ENCODE measurements at places on chromosomes 2 and 18. TPM values are rescaled to one million over a fixed set of nuclear protein-coding genes. Genes with fewer than 3 reads are reported as not detected.

DNA sequence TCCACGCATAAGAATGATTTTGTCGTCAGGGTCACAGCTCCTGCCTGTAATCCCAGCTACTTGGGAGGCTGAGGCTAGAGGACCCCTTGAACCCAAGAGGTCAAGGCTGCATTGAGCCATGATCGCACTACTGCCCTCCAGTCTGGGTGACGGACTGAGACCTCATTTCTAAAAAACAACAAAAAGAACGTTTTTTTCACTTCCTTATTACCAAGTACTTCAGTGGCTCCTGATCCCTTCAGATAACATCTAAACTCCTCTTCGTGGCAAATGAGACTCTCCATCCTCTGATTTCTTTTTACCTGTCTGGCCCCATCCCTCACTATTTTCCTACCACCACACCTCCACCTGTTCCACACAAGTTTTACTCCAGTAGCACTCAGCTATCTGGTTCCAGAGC lies 105.4 kb upstream of the TLK1 start:
- no peak for DNase-seq

DNA sequence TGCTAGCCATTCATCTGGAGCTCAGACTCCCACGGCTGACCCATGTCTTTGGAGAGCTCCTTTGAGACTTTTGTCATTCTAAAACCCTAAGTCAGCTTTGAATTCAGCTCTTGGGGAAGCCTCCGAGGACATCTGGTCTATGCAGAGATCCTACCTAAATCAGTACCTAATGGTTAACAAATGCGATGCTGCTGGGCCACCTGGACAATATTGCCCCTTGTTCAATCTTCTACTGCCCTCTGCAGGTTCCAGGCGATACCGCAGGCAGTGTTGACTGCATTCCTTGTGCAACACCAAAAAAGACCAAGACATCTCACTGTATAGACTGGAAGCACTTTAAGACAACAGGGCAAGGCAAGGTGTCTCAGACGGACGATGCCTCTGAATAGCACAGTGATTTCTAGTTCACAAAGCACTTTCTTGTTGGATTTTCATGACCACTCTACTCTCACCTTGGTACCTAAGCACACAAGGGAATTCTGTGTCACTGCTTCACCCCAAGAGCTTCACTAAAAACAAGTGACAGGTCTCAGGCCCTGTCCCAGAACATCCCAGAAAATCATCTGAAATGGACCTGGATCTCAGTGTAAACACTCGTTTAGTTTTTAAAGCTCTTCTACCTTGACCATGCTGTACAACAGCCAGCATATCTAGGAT lies 80.9 kb downstream of the XDH start:
- DNase-seq, result peak; percentile 89

- no peak for DNase-seq
Measured at GRCh38 chr2:41084321-41084720, 632.4 kb upstream of the SLC8A1 start.

GRCh38 chr2:118830118-118830517 lies 17.3 kb downstream of the EN1 start:
- DNase-seq, result no peak

GRCh38 chr2:142218471-142218870 lies 87.7 kb upstream of the LRP1B start:
- no peak for DNase-seq

GRCh38 chr2:235432741-235433520 lies 60.9 kb upstream of the AGAP1 start:
- DNase-seq, result no peak

DNA sequence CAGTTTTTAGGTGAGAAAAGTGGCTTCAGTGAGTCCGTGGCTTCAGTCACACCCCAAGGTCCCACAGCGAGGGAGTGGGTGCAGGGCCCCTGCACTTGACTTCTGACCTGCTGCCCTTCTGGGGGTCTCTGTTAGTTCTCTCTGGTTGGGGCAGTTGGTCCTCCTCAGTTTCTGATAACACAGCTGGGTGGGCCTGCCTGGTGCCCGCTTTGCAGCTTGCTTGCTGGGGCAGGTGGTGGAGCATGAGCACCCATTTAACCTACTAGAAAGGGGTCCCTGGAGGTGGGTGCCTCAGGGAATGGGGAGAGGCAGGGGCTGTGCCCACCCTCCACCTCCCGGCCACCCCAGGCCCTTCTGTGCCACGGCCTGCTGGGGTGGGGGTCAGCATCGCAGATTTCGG lies 83.2 kb downstream of the ASB1 start:
- no peak for DNase-seq

- no peak for DNase-seq
Measured at GRCh38 chr2:111149882-111150455, 29.3 kb downstream of the BCL2L11 start.

DNA sequence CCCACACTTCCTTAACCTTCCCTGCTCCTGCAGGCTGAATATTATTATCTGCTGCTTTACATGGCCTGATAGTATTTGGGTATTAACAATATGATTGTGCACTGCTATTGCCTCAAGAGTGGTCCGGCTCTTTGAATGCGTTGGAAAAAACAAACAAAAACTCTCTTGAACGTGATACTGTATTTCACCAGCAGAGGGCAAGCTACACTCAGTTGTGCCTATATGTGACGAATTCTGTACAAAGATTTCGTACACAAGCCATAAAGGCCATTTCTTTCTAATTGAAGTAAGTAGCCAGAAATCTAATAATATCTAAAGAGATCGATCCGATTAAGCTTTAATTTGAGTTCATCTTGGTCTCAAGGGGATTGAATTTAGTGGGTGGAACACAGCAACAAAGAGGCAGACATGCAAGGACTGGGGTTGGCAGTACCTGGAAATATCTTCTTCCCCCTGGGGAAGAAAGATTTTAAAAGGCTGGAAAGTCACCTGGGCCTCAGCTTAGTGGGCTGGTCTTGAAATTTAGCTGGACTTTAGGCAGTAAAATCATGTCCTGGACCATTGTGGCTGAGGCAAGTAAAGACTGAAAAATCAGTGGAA lies 49.3 kb upstream of the RAB6D start:
- peak; percentile 82 for DNase-seq

- no peak for DNase-seq
Measured at GRCh38 chr2:1156531-1156930, 205.9 kb downstream of the SNTG2 start.

DNA sequence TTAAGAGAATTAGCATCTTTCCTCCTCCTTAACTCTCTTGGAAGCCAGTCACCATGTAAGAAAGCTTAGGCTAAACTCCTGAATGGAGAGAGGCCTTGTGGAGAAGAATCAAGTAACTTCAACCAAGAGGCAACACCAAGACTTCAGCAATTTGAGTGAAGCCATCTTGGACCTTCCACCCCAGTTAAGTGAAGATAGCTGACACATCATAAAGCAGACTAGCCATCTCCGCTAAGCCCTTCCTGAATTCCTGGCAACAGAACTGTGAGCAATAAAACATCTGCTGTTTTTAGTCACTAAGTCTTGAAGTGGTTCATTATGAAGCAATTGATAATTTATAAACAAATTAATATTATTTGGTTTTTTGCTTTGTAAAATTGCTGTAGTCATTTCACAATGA lies 1.5 kb upstream of the ZNF397 start:
- DNase-seq, result no peak

DNA sequence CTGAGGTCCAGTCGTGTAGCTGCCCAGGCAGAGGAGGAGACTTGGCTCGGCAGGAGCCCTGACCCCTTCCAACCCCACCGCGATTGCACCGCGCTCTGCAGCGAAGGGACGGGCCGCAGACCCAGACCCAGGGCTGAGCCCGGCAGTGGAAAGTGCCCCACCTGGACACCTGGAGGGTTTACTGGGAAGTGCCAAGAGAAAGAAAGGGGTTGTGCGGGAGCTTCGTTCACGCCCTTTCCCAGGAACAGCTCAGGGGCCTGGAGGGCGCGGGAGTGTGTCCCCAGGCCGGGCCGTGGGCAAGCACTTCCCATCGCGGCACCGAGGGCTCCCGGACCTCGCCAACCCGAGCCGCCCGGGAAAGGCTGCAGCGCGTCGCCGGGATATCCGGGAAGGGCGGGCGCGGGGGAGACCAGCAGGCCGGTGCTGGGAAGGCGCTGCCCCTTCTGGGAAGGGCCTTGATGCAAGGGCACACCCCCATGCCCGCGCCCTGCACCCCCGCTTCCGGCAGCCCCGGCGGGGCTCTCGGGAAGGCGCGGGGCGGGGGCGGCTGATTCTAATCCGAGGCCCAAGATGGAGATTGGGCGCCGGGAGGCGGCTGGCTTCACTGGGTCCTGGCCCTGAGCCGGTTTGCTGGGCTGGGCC lies 36.1 kb upstream of the MRPL33 start:
- DNase-seq, result peak; percentile 79

- no peak for DNase-seq
Measured at GRCh38 chr2:13596233-13596632, 879.5 kb downstream of the TRIB2 start.

- DNase-seq, result peak; percentile 12
Measured at GRCh38 chr2:115163572-115163971, 721.1 kb downstream of the DPP10 start.

The GPBAR1 gene
- 4.6 TPM for total RNA-seq

The MALL gene
- total RNA-seq, result 2.3 TPM

The ABCB6 gene
- total RNA-seq, result 29.5 TPM

The KATNAL2 gene
- total RNA-seq, result 39.1 TPM

Measured in stomach (tissue), 19 donors.